Fibroblast of skin of scalp (primary cell): ENCODE measurements at places on chromosomes 1 and 21.

DNA sequence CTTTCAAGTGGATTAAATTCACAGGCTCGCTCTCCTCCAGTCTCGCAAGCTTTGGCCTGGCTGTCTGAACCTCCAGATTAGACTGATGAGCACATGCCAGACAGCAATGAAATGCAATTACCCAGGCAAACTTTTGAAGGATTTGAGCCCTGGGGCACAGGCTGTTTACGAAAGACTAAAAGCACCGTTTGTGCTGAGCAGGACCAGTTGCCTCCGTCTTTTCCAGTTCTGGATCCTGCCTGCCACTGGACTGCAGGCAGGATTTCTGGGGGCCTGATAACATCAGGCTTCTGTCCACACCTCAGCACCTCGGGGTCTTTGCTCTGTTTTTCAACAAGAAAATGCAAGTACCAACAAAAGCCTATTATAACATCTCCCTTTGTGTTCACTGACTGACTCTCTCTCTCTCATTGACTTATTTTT is 145.7 kb downstream of the CLIC6 start:
- no peak for DNase-seq

GRCh38 chr1:84619383-84620102 is 45.3 kb upstream of the CTBS start:
- DNase-seq = peak; percentile 48

DNA sequence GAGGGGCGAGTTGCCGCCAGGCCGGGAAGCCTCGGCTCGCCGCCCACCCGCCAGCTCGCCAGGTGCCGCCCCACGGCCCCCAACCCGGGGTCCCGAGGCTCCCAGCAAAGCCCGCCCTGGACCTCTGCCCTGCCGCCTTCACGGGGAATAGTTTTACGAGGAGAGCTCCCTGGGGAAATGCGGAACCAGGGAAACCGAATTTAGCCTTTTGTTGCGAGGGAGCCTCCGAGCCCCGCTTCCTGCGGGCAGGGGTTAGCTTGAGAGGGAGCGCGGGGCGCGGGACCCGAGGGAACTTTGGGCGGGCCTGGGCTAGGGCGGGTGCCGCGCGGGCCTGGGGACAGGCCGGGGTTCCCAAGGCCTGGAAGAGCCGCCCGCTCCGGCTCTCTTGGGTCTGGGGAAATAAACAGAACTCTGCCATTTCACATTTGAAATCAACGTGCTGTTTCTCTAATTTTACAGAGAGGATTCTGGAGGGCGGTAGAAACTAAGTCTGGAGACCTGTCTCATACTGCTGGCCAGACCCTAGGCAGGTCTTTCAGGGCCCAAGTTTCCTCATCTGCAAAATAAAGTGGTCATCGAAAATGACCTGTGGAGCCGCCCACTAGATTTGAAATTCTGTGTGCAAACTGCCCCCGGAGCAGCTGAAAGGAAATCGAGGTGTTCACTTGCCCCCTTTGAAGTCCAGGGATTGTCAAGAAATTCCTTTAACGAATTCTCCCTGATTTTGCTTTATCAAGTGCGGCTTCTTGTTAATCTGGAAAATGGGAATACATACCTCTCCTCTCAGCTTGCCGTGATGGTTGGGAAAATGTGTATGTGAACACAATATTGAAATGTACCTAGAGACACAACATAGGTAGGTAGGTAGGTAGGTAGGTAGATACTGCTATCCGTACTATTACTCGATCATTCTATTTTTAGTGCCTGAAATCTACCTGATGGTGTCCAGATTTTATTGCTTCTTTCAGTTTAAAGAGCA is 749 bp upstream of the GLUL start:
- DNase-seq = peak; percentile 55

DNA sequence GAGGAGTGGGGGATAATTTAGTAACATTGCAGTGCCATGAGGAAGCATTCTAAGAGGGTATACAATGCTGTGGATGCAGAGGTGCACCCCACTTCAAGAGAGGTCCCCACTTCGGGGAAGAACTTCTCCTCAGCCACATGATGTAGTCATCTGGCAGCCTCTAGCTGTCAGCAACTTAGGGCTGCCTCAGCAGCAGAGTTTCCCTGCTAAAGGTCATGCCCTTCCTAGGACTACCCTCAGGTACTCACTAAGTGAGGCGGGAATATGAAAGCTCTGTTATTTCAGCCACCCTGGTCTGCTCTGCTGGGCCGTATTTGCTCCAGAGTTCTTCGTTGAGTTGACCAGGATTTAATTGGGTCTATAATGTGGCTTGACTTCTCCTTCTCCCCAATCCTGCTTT is 41.9 kb upstream of the NGF start:
- no peak for DNase-seq

DNA sequence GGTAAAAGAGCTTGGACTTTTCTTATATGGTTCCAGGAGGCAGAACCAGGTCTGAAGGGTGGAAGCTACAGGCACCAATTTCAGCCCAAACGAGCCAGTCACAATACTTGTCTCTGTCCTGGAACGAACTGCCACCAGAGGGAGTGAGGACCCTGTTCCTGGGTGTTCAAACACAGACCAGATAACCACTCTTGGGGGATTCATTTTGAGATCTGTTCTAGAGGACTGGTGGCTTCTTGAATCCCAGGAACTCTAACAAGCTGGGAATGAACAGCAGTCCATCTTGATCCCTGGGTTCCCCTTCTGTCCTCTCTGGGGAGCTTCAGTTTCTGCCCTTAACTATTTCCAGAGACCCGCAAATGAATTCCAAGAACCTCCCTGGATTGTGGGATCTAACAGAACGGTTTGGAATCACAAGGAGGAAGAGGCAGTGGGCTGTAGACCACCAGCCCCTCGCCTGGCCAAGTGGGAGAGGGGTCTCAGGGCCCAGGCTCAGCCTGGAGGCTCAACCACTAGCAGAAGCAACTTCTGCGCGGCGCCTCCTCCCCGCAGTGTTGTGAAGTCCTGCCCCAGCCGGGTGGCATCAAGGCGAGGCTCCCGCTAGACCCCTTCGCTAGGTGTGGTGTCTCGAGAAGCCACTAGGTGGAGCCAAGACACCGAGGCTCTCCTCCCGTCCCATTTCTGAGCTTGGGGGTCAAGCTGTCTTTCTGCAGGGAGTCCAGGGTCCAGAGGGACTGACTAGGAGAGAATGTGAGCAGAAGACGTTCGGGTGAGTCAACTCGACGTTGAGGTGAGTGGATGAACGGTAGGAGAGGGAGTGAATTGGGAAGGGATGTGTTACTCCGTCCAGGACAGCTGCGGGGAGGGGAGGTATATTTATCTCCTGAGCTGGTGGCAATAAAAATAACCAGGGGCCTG is 12.1 kb upstream of the NES start:
- DNase-seq = peak; percentile 85

DNA sequence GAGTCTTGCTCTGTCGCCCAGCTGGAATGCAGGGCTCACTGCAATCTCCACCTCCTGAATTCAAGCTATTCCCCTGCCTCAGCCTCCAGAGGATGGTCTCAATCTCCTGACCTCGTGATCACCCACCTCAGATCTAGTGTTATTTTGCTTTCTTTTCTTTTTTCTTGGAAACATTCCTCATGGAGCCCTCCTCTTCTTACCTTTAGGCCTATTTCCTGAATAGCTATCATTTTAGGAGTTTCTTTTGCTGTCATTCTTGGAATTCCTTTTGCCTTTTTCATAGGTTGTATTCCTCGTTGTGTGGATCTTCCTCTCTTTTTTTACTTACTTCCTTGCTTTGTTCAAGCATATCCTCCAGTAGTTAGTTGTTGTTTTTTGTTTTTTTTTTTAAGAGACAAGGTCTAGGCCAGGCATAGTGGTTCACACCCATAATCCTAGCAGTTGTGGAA is 173.8 kb downstream of the RASAL2 start:
- DNase-seq = peak; percentile 56

DNA sequence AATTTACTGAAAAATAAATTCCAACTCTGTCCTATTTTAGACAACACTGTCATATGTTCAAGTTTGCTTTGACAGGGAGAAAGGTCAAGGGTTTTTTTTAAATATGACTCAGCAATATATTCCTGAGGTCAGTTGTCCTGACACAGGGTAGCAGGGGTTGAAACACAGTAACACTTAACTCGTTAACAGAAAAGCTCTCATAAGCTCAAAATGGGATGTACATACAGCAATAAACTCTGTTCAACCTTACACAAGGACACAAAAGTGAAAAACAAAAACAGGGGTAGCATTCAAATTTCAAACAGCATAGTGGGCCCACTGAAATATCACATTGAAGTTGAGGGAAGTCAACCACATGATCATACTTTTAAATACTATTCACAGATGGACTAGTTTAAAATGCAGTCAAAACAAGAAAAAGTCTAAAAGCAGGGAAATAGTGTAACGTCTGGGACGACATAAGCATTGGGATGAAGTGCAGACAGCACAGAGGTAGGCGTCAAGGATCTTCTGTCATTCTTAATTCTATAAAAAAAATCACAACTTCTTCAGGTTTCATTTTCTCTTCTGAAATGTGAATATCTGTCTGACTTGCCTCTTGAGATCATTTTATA is 89.9 kb downstream of the SLC44A5 start:
- no peak for DNase-seq

- DNase-seq = no peak
Observed at GRCh38 chr1:205565799-205566198, 61.3 kb downstream of the CDK18 start.

DNA sequence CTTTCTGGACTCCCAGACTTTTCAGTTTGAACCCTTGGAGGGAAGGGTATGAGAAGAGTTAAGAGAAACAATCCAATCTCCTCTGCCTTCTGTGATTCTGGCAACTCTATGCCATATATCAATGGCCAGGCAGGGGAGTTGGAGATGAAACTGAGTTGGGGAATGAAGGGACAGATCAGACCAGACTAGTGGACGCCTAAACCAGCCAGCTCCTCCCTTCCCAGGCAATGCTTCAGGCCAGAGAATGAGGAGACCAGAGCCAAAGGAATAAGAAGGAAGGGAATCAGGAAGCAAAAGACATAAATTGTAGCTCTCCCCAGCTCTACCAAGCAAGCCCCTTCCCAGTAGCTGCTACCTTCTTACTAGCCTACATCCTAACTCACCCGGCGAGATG is 22.7 kb downstream of the PLEKHA6 start:
- DNase-seq = no peak

GRCh38 chr1:6012529-6013318 is 20.5 kb upstream of the NPHP4 start:
- no peak for DNase-seq

DNA sequence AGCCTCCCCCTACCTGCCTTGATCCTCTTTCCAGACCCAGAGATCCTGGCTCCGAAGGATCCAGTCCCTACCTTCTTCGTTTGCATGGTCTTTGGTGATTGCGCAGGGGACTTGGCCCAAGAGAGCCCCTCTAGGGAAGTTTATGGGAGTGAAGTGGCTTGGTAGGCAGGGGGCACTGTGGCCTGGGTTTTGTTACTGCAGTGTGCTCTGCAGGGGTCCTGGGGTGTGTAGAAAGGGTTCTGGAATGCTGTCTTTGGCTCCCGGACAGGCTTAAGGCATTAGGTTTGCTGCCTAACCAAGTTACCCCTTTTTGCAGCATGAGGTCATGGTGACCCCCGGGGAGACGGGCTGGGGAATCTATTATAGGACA is 3.8 kb downstream of the ATP8B2 start:
- DNase-seq = peak; percentile 97
